Fibroblast of lung (primary cell): ENCODE measurements at places on chromosomes 16 and 17.
A peak's percentile ranks its signal among the peaks of the same experiment; 100 is the strongest.

DNA sequence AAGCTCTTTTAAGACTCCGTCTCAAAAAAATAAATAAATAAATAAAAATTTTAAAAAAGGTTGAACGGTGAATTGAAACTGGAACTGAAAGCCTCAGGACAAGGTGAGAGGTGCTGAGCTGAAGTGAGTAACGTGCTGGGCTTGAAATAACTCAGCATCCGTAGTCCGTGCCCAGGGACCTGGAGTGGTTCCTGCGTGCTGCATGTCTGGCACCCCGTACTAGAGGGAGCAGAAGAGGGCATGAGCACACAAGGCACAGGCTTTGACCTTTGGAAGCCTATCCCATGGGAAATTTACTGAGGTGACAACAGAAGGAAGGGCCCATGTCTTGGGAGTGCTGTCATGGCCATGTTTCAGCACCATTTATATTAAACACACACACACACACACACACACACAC, 4.5 kb upstream of the MEIOB start:
- H3K4me3 ChIP-seq, result no peak overlapping the region
- no peaks in the 10 kb centered on the region for H3K36me3 ChIP-seq
- DNase-seq, result no peak
- H3K27me3 ChIP-seq, result peaks cover 14% of the 10 kb centered on the region

GRCh38 chr17:57545731-57546342, 199.3 kb downstream of the CCDC182 start:
- DNase-seq, result no peak
- no peaks in the 10 kb centered on the region for H3K4me1 ChIP-seq
- H3K27ac ChIP-seq, result no peak overlapping the region
- H3K36me3 ChIP-seq, result no peaks in the 10 kb centered on the region
- H3K4me3 ChIP-seq, result no peak overlapping the region

- no peaks in the 10 kb centered on the region for H3K36me3 ChIP-seq
- no peak overlapping the region for H3K4me3 ChIP-seq
- H3K27ac ChIP-seq, result no peak overlapping the region
- peaks cover 16% of the 10 kb centered on the region for H3K4me1 ChIP-seq
- DNase-seq, result peak; percentile 62
These were observed 8.3 kb upstream of the HEATR6 start for GRCh38 chr17:60086818-60087591.

DNA sequence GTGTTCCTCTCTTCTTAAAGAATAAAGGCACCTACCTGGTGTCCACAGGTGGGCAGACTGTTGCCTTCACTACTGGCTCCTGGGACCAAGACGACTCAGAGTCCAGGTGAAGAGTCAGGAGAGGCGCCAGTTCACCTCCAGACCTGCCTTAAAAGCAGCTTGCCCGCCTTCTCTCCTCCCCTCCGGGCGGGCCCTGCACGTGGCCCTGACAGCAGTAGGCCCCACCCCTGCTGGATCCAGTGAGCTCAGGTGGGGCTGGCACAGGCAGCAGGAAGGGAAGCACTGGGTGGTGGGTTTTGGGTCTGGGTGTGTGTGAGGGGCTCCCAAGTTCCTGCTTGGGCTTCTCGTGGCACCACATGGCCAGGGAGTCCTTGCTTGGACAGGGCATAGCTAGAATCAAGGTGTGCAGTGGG, at the start of gene TNS4:
TSS of gene TNS4 (minus strand) at position 125 of the 413 bp plus-strand sequence. CDS start 5,198 bp downstream, outside the sequence.
- H3K27me3 ChIP-seq, result peaks cover 3% of the 10 kb centered on the region
- no peak for DNase-seq
- H3K4me1 ChIP-seq, result peaks cover 7% of the 10 kb centered on the region

- H3K36me3 ChIP-seq, result no peaks in the 10 kb centered on the region
- H3K4me1 ChIP-seq, result no peaks in the 10 kb centered on the region
- H3K27me3 ChIP-seq, result no peaks in the 10 kb centered on the region
- DNase-seq, result no peak
- H3K27ac ChIP-seq, result no peak overlapping the region
- H3K4me3 ChIP-seq, result no peak overlapping the region
These were observed 11.2 kb downstream of the TERB1 start for GRCh38 chr16:66790130-66790733.

DNA sequence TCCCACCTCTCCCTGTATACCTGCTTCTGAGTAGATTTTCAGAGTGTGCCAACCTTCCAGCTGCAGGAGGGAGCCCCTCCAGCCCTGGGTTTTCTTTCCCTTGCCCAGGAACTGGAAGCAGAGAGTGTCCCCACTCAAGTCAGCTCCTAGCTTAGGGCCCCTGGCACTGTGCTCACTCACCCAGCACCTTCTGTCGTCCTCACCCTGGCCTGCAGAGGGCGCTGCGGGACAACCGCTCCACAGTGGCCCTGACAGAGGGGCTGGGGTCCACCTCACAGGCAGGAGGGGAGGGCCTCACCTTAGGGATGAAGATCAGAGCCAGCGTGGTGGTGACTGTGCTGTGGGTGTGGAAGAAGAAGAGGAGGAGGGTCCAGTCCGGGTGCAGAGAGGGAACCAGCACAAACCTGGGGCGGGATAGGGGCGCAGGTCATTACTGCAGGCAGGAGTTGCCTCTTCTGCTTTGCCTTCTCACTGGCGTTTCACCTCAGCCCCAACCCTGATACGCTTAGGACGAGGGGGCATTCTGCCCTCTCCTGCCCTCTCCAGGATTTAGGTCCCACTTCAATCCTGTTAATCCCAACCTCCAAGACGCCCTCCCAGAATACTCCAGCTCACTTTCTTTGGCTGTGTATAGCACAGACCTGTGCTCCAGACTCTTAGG, 10.0 kb downstream of the GPR179 start:
- no peak overlapping the region for H3K27ac ChIP-seq
- no peaks in the 10 kb centered on the region for H3K4me1 ChIP-seq
- peaks cover 37% of the 10 kb centered on the region for H3K27me3 ChIP-seq
- H3K4me3 ChIP-seq, result no peak overlapping the region

GRCh38 chr17:21089933-21090901, 36.5 kb upstream of the DHRS7B start:
- no peaks in the 10 kb centered on the region for H3K36me3 ChIP-seq
- no peaks in the 10 kb centered on the region for H3K4me1 ChIP-seq
- DNase-seq, result no peak
- H3K27me3 ChIP-seq, result no peaks in the 10 kb centered on the region
- H3K27ac ChIP-seq, result no peak overlapping the region

DNA sequence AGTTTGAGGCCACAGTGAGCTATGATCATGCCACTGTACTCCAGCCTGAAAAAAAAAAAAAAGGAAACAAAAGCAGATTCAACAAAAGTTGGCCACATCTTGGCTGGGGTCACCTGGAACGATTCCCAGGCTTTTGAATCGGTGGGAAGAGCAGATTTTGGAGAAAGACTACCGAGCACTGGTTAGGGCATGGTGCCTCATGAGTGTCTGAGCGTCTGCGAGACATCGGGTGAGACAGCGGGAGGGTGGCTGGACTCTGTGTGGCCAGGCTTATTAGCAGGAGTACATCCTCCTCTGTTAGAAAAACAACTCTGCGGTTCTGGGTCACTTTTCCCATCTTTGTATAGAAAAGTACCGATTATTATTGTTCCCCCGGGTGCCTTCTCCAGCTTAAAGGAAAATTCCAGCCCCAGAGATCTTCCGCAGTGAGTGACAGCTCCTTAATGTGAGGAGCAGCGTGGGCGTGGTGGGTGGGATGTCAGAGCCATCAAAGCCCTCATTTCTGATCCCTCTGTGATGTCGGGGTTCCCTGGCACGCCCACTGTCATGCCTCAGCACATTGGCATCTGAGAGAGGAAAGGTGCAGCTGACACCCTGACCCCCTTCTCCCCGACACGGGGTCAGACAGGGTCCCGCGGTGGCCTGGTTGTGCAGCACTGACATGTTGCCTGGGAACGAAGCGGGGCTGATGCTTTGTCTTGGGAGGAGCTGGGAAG, 6.9 kb downstream of the RGS9 start:
- no peaks in the 10 kb centered on the region for H3K36me3 ChIP-seq
- H3K27ac ChIP-seq, result no peak overlapping the region
- no peak for DNase-seq
- no peak overlapping the region for H3K4me3 ChIP-seq
- H3K4me1 ChIP-seq, result no peaks in the 10 kb centered on the region

GRCh38 chr17:81020767-81021497, 14.0 kb upstream of the BAIAP2 start:
- peak; percentile 34 for DNase-seq
- no peak overlapping the region for H3K27ac ChIP-seq
- H3K4me3 ChIP-seq, result no peak overlapping the region
- no peaks in the 10 kb centered on the region for H3K36me3 ChIP-seq
- H3K27me3 ChIP-seq, result peaks cover 11% of the 10 kb centered on the region

DNA sequence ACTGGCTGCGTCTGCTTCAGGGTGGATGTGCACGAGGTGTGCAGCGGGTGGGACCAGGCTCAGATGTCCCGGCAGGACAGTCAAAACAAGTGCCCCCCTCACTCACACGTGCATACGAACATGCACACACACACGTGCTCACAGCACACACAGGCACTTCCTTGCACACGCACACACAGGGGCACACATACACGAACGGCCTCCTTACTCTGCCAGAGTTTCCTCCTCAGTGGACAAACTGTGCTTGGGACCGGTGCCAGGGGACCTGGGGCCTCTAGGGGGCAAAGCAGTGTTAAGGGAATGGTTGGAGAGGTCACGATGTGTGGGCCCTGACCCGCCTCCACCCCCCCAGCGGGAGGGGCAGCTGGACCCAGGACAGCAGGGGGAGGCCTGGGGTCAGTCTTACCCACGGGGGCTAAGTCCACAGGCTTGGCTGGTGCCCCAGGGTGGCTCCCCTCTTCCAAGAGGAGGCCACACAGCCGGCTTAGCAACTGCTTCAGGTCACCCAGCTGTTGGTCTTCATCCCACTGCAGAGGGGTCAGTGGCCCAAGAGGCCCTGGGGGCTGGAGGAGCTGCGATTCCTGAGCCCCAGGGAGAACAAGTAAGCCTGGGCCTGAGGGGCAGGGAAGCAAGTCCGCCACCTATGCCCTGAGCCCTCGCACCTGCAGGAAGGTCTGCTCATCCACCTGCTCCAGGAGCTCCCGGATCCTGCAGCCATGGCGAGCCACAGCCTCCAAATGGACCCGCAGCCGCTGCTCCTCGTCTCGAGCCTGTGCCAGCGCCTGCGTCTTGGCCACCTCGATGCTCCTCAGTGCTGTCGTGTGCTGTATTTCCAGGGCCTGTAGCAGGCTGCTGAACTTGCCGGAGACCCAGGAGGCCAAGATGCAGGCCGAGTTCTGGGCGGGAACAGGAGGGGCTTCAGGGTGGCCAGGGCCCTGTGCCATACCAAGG, 4.9 kb downstream of the TRIM65 start:
- no peaks in the 10 kb centered on the region for H3K27me3 ChIP-seq
- peaks cover 7% of the 10 kb centered on the region for H3K4me1 ChIP-seq
- no peak overlapping the region for H3K4me3 ChIP-seq
- DNase-seq, result no peak

DNA sequence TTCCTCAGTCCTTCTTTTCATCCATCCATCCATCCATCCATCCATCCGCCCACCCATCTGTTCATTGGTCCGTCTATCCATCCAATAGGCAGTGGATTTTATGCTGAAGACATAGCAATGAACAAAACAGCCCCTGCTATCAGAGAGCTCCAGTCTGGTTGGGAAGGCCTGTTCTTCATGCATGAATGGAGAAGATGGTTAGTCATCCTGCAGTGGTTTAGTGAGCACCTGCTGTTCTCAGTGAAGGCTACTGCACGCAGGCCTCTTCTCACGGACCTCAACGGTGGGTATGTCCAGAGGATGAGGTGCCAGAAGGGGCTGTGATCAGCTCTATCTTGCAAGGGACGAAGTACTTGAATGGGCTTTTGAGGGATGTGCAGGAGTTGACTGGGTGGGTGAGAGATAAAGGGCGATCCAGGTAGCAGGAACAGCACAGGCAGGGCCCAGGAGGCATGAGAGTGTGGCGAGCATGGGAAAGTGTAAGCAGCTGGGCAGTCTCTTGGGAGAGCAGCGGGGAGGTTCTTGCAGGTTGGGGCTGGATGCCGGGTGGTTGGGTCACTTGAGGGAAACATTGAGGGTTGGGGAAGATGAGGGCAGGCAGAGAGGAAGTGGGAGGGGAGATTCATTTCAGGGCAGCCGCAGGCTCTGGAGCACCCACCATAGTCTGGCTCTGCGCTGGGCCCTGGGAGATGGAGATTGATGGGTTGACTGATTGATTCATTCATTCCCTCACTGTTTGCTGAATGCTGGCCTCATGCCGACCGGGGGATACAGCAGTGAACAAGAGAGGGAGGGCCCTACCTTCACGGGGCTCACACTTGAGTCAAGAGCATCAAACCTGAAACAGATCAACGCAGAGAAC, 115.0 kb upstream of the CIBAR2 start:
- no peak overlapping the region for H3K4me3 ChIP-seq
- no peaks in the 10 kb centered on the region for H3K27me3 ChIP-seq
- H3K4me1 ChIP-seq, result peaks cover 27% of the 10 kb centered on the region
- H3K27ac ChIP-seq, result no peak overlapping the region
- H3K36me3 ChIP-seq, result peaks cover 2% of the 10 kb centered on the region

GRCh38 chr17:29837531-29837930, 92.5 kb downstream of the SSH2 start:
- DNase-seq, result no peak
- H3K36me3 ChIP-seq, result no peaks in the 10 kb centered on the region
- H3K4me3 ChIP-seq, result no peak overlapping the region
- H3K27me3 ChIP-seq, result no peaks in the 10 kb centered on the region
- no peak overlapping the region for H3K27ac ChIP-seq

DNA sequence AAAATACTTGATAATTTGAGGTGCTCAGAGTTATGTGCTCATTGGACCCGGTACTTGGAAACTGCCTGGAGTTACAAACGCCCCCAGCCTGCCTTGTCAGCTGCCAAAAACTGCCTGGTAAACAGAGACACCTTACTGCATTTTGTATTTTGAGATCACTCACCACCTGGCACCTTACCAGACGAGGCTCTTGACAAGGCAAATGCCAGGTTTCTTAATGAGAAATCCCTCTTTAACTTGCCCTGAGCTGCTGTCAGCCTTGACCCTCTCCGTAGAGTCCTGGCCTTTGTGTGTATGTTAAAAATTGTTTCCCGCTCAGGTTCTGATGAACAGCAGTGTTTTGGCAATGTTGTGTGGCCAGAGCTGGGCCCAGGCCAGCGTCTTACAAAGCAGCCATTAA, 28.8 kb downstream of the SYT17 start:
- no peaks in the 10 kb centered on the region for H3K36me3 ChIP-seq
- DNase-seq, result no peak
- no peak overlapping the region for H3K4me3 ChIP-seq
- no peaks in the 10 kb centered on the region for H3K4me1 ChIP-seq
- H3K27me3 ChIP-seq, result no peaks in the 10 kb centered on the region
- H3K27ac ChIP-seq, result no peak overlapping the region
